ENCODE measurements at places on chromosomes 7 and 10.

- DNase-seq: no peak
Observed at GRCh38 chr10:45495438-45496152, 121.6 kb downstream of the ALOX5 start.

GRCh38 chr10:106296750-106297392 is 867.6 kb downstream of the SORCS1 start:
- DNase-seq: no peak

DNA sequence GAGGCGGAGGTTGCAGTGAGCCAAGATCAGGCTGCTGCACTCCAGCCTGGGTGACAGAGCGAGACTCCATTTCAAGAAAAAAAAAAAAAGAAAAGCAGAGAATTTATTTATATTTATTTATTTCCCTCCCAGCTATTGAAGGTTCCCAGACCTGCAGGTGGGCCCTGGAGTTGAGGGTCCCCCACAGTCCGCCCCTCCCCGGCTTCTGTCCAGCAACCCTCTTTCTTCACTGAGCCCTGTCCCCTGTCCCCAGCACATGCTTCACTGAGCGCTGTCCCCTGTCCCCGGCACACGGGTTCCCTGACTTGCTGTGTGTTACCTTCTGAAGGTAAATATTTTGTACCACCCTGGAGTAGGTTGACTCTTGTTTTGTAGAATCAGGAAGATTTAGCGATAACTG is 301.7 kb upstream of the PITRM1 start:
- no peak for DNase-seq

GRCh38 chr7:16670021-16670420 is 24.0 kb downstream of the BZW2 start:
- DNase-seq: no peak

- DNase-seq: no peak
Observed at GRCh38 chr7:29518616-29519015, 45.0 kb upstream of the PRR15 start.

DNA sequence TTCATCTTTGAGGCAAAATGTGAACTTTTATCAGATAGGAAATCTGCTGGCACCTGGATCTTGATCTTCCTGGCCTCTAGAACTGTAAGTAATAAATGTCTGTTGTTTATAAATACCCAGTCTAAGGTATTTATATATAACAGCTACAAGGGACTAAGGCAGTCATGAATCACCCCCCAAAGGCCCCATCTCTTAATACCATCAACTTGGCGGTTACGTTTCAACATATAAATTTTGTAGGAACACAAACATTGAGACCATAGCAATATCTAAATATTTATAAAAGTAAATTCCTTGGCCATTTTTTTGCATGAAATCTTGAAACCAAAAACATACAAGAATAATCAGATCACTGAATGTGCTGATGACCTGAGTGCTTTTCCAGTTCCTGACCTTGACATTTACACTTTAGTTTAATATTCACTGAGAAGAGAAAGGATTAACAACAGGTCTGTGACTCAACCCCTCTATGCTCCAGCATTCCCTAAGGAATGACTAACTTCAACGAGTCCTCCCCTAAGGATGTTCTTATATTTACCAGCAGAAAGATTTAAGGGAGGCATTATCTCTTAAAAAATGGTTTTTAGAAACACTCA is 1438.5 kb upstream of the CELF2 start:
- DNase-seq: no peak

GRCh38 chr7:51009716-51010496 is 227.2 kb upstream of the GRB10 start:
- no peak for DNase-seq

GRCh38 chr7:139035586-139036353 is at the start of gene ZC3HAV1L:
Gene ZC3HAV1L (minus strand): TSS chr7:139036042. CDS start chr7:139036017, 25 bp downstream.
- DNase-seq: no peak

DNA sequence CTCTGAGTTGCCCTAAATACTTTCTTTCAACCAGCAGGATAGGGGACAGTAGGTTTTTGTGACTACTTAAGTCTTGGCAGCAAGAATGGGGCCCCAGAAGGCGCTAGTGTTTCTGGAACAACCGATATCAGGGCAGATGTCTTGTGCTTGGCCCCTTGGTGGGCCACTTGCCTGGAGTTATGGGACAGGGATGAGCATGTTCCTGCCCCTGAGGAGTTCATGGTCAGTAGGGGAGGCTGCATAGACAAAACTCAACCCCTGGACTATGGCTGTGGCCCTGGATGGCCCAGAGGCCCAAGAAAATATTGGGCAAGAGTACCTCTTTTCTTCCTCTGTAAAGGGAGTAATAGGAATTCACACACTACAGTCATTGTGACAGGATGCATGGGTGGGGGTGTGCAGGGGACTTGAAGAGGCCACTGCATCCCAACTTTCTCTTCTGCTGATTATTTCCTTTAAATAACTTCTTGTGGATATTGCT is 57.7 kb upstream of the IGFBP3 start:
- no peak for DNase-seq

DNA sequence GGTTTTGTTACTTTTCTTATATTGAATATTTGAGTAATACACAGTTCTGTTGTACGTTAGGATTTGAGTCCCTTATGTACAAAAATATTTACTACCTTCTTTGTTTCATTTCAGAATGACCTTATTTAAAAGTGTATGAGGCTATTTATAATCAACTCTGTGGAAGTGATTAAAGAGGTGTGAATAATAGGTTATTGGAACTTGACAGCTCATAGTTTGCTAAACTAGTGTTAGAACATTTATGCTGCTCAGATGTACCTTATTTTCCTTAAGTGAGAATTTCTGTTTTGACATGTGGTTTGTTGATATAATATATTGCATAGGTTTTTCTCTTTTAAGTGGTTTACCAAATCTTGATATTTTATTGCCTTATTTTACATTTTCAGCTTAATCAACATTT is 105.5 kb downstream of the ZEB1 start:
- no peak for DNase-seq

- no peak for DNase-seq
Observed at GRCh38 chr7:1693991-1694524, 24.0 kb downstream of the ELFN1 start.

DNA sequence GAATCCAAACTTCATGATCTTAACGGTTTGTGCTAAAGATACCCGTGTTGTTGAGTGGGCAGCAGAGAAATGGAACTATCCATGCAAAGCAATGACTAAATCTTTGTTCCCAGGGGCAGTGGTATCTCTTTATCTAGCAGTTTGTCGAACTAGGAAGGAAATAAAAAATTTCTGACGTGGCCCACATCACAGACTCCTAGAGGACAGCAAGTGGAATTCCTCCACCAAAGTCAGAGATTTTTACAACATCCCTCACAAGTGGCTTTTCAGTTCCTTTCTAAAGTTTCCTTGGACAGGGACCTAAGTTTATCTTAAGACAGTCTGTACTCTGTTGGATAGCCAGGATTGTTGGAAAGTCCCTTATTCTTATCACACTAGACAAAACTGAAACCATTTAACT is 136.0 kb downstream of the RAPGEF5 start:
- no peak for DNase-seq

DNA sequence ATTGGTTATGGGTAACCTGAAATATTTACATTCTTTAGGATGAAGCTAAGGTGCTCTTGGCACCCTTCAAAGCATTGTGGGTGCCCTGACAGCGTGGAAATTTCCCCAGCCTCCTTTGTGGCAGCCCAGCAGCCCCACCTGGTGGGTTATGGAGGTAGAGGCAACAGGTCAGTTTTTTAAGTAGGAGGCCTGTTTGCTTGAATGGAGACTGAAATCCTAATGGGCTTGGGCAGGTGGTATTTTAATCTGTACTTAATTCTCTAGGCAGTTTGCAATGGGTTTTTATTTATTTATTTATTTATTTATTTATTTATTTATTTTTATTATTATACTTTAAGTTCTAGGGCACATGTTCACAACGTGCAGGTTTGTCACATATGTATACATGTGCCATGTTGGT is 139.4 kb downstream of the EPC1 start:
- no peak for DNase-seq

Data from Panc1 (cell line).